ENCODE measurements at places on chromosomes 2 and 18. TPM values are rescaled to one million over a fixed set of nuclear protein-coding genes. Genes with fewer than 3 reads are reported as not detected.

The PSMD1 gene
- 72.2 TPM for total RNA-seq

The TMEM178A gene
- total RNA-seq = 40.5 TPM

The SERPINB12 gene
- not detected for total RNA-seq

The LCLAT1 gene
- 20.8 TPM for total RNA-seq

The IHH gene
- 1.5 TPM for total RNA-seq

The REG3G gene
- not detected for total RNA-seq

The GPR148 gene
- not detected for total RNA-seq

The EML6 gene
- total RNA-seq = 21.1 TPM

The GPR75 gene
- total RNA-seq = 1.6 TPM

The TMEM163 gene
- 0.64 TPM for total RNA-seq

The CCDC148 gene
- total RNA-seq = 10.0 TPM

The RGPD4 gene
- total RNA-seq = not detected

The RBM43 gene
- total RNA-seq = 11.5 TPM

Data from metanephros (tissue), 2 donors.